ENCODE measurements at places on chromosomes 13 and 19.
A peak's percentile ranks its signal among the peaks of the same experiment; 100 is the strongest.

GRCh38 chr13:77928909-77929308, 10.3 kb upstream of the EDNRB start:
- no peak for DNase-seq

- DNase-seq: no peak
Observed at GRCh38 chr13:36382030-36382429, 35.8 kb upstream of the SPART start.

GRCh38 chr19:4360081-4360569, 16.8 kb downstream of the MPND start:
- no peak for DNase-seq

DNA sequence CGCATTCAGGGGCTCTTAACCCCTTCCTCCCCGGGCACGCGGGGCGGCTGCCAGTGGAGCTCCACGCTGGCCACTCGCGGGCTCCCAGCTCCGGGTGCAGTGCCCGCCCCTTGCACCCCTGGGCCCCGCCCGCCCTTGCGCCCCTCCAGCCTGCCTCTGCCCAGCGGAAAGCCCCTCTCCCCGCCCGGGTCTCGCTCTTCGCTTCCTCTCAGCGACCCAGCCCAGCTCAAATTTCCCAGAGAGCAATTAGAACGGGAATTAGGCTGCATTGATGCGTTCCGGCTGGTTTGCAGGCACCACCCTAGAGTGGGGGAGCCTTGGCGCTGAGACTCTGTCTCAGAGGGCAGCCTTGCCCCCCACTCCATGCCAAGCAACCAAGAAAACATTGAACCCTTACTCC, 1.8 kb upstream of the GSX1 start:
- peak; percentile 16 for DNase-seq

DNA sequence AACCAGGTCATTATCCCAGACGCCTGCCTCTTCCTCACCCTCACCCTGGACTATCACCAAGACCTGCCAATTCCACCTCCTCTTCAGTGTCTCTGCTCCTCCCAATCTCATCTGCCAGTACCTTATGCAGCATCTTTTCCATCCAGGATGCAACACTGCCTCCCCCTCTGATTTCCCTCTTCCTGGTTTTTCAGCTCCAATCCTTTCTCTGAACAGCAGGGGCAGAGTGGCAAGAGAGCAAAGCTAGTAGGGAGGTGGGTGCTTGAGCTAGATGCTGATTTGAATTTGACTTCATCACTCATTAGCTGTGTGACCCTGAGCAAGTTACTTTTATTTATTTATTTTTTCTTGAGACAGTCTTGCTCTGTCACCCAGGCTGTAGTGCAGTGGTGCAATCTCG, 25.6 kb upstream of the CABP5 start:
- DNase-seq: no peak

- no peak for DNase-seq
Observed at GRCh38 chr13:21528616-21529015, 69.5 kb upstream of the ZDHHC20 start.

GRCh38 chr13:21080593-21080891, 19.2 kb upstream of the LATS2 start:
- no peak for DNase-seq

- DNase-seq: no peak
Observed at GRCh38 chr13:30799356-30799824, 64.0 kb downstream of the ALOX5AP start.

DNA sequence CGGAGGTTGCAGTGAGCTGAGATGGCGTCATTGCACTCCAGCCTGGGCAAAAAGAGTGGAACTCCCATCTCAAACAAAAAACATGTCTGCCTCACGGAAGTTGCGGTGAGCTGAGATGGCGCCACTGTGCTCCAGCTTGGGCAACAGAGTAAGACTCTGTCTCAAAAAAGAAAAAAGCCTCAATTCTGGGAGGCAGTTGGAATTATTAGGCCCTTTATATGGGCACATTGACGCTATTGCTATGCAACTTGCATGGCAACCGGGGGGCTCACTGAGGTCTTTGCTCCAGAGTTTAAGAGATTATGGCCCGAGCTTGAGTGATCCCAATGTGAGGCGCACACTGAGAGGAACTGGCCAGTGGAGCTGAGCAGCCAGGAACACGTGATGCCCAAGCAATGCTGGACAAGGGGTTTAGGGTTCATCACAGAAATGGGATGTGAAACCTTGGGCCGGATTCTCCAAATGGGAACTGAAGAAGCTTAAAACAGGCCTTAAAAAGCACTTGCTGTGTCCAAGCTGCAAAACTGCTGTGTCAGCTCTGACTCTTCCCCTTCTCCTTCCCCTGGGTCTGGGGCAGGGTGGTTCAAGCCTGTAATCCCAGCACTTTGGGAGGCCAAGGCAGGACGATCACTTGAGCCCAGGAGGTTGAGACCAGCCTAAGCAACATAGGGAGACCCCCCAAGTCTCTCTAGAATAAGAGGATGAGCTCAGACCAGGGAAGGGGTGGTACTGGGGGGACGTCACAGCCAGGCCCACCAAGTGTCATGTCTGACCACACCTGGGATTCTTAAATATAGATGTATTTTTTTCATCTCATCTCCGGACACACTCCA, 2.5 kb downstream of the FTL start:
- DNase-seq: no peak

DNA sequence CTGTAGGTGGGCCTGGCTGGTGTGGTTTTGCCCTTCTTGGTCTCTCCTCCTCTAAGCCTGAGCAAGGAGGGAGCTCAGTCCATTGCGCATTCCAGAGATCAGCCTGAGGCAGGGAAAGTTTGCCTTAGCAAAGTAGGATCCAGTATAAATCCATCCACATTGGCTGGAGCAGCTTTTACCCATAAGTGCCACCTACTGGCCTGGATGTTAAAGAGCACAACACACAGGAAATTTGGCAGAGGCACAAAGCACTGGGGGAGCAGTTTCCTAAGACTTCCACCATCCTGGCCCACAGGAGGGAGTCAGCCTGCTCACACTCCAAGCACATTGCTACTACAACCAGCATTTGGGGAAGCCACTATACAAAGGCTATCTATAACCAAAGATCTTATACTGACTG, 1124.2 kb downstream of the SLITRK1 start:
- DNase-seq: no peak

DNA sequence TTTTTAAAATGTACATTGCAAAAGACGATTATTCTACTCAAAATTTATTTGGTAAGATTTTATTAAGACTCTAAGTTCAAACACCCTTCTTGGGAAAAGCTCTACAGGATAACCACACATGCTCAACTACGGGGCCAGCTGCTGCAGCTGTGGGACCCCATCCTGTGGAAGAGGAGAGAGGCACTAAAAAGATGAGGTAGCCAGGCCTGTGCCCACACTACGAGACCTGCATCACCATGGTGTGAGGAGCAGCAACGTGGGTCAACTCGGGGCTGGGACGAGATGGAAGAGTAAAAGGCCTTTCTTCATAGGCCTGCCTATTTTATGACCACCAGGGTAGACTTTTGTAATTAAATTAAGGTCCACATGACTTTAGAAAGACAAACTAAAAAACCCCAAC, 4.6 kb upstream of the CCNP start:
- DNase-seq: no peak

GRCh38 chr13:76127922-76128321, 491.8 kb downstream of the LMO7 start:
- no peak for DNase-seq

GRCh38 chr13:20405691-20406090, 120.0 kb downstream of the CRYL1 start:
- peak; percentile 44 for DNase-seq

DNA sequence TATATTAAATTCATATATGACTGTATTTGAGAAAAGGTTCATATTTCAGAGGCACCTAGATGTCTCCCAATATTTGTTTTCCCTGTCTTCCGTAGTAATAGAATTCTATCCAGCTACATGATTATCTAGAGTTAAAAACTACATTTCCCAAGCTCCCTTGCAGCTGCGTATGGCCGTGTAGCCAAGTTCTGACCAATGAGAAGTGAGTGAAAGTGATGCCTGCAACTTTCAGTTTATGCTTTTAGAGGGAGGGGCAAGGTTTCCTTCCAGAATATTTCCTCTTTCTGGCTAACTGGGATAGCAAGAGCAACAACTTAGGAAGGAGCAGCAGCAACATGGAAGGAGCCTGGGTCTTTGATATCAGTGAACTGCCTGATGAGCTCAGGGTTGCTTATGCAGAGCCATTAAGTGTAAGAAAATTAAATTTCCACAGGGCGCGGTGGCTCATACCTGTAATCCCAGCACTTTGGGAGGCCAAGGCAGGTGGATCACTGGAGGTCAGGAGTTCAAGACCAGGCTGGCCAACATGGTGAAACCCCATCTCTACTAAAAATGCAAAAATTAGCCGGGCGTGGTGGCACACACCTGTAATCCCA, 23.2 kb upstream of the CYP2A13 start:
- peak; percentile 6 for DNase-seq

DNA sequence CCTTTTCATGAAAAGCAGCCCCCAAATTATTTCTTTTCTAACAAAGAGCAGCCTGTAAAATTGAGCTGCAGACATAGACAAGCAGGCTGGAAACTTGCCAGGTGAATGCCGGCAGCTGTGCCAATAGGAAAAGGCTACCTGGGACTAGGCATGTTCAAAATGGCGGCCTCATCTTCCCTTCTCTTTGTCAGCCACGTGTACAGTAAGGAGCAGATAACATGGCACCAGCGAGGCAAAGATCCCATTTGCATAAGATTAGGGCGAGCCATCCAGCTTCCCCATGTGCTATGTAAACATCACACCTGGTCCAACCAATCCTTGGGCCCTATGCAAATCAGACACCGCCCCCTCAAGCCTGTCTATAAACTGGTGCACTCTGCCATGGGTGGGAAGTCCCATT, 31.2 kb upstream of the CACNA1A start:
- no peak for DNase-seq
